ENCODE measurements at places on chromosomes 5 and 9. TPM values are rescaled to one million over a fixed set of nuclear protein-coding genes. Genes with fewer than 3 reads are reported as not detected.

DNA sequence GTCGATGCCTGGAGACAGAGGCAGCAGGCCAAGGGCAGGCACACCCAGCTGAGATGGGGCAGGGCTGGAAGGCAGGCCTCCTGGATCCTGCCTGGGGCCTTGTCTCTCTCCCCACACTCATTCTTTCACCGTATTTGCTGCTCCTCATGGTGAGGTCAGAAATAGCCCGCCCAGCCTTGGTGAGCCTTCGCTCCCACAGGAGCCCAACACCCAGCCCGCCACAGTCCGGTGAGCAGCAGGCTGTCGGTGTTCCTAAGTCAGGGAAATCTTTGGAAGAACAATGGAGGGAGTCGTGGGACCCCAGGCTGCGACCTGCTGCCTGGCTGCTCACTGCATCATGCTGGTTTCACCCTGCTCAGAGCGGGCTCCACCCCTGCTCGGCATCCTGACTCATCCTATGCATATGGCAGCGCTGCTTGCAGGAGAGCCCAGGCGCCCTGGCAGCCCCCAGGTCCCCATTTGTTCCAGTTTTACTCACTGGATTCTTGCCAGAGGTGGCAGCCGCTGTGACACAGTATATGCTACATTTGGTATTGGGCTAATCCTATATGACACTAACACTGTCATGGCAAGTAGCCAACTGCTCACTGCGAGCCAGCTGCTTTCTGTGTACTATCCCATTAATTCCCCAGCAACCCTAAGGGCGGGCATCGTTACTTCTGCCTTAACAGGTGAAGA is 53.2 kb upstream of the NCS1 start:
- no peak for DNase-seq

DNA sequence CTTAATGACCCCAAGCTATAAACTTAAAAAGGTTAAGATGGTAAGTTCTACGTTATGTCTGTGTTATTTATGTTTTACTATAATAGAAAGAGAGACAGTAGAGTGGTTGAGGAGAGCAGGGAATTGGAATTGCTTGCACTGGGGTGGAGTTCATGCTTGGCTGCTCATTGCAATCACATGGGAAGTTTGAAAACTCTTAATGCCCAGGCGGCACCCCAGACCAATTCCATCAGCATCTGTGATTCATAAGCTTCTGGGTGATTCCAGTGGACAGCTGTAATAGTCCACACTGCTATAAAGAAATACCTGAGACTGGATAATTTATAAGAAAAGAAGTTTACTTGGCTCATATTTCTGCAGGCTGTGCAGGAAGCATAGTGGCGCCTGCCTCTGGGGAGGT is 323.9 kb upstream of the MSX2 start:
- no peak for DNase-seq

- no peak for DNase-seq
These were observed 29.0 kb downstream of the DCTN4 start for GRCh38 chr5:150729859-150730258.

- DNase-seq = no peak
These were observed 835.9 kb upstream of the ZNF608 start for GRCh38 chr5:125582352-125582751.

DNA sequence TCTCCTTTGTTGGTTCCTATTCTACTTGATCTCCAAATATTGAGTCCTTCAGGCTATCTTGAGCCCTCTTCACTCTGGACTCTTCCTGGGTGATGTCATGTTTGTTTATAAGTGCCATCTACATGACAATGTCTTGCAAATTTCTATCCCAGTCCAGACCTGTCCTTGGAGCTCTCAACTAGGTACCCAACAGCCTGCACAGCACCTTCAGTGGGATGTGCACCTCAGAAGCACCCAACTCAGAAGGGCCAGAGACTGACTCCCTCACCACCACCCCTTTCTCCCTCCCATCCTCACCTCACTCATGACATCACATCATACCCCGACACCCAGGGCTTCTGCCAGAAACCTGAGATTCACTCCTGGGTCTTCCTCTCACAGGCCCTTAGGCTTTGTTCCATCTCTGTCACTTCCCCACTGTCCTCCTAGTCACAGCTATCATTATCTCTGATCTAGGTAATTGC is 14.4 kb downstream of the TXN start:
- no peak for DNase-seq

- DNase-seq = no peak
These were observed 71.0 kb upstream of the ICE1 start for GRCh38 chr5:5351288-5351979.

GRCh38 chr9:96150324-96151227 is 151.4 kb downstream of the HSD17B3 start:
- DNase-seq = peak; percentile 78

DNA sequence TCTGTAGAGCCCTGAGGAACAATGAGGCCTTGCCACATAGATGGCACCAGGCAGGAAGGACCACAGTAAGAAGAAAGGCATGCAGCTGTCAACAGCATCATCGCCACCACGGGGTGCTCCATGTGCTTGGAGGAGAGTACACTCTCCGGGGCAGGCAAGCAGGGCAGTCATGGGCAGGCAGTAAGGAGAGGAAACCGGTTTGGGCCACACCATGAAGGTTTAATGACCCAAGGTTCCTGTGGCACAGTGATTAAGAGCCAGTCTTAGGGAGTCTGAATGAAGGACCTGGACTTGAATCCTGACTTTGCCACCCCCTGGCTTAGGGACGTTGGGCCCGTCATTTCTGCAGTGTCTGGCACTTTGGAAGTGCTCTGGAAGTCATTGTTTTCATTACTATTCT is 80.6 kb upstream of the ZBTB43 start:
- DNase-seq = no peak

DNA sequence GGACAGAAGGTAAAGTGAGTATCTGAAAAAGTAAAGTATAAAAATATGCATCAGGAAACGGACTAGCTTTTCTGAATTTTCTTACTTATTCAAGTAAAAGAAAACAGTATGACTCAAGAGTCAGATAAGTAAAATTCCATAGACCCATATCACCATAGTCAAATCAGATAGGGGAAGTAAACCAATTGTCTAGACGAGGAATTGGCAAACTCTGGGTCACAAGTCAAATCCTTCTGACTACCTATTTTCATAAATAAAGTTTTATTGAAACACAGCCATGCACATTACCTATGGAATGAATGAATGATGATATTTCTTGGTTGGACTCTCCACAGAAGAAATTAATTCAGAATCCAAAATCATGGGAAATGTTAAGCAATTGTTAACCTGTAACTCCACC is 59.1 kb upstream of the TMC1 start:
- DNase-seq = no peak

GRCh38 chr9:83986765-83987401 is 6.3 kb downstream of the RMI1 start:
- peak; percentile 73 for DNase-seq

DNA sequence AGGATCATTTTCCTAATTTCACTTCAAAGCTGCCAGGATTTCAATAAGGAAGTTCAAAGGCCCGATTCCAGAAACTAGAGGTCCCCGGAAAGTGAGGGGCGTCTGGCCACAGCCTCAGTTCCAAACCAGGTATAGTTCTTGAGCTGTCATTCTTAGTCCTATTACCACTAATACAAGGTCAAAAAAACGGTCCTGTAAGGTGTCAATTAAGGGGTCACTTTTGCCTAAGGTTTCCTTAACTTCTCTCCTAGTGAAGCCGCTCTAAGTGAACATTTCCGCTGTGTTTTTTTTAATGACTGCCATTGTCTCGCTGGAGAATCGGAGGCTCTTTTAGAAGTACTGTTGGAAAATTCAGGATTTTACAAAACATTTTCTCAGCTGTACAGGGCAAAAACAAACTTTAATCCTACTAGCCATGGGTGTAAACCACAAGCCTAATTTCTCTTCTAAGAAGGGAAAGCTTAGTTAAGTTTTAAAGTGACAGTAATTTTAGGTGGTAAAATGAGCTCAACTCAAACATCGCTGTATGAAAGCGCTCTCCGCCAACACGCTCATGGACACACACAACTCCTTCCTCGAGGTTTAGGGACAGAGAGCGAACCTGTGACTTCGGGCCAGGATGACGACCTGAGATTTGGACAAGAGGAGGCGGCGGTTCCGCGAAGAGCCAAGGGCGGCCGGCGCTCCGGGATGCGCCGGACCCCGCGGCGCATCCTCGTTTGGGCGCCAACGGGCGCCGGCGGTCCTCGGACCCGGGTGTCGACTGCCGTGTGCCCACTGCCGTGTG is 76.7 kb upstream of the IFNE start:
- DNase-seq = no peak

DNA sequence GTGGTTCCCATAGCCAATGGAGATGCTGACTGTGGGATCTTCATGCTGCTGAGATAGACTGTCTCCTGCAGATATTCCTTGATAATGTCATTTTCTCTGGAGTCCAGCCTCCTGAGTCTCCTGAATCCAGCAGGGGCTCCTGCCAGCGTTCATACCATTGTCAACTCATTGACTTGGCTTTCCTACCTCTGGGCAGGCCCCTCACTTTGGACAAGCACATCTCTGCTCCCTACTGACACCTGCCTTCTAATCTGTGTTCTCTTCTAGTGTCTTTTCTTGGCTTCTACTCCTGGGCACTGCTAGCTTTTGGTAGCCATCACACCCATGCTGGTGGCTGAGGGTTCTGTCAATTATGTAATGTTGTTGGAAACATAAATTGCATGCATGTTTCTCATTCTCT is 138.0 kb downstream of the ADCY2 start:
- no peak for DNase-seq

DNA sequence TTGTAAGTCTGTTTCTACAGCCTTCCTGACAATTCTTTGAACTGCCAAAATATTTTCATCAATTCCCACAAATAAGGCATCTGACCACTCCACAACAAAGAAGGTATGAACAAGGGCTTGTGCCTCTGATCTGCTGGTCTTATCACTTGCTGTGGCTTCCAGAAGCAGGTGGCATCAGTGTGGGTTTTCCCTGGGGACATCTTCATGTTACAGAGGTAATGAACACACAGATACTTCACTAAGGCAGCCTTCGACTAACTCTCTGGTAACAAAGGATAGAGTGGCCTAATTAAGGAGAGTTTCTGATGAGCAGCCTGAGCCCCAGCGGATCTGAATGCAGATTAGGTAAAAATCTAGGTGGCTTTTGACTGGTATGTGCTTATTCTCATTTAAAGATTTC is 15.2 kb upstream of the ERAP2 start:
- DNase-seq = no peak

PCDHB3 gene
- total RNA-seq = not detected

TRIM36 gene
- 0.33 TPM for total RNA-seq

KIF12 gene
- total RNA-seq = not detected

All from natural killer cell treated with Interleukin-12 subunit alpha and Interleukin-12 subunit beta and Interleukin-15 and Interleukin-18, amount 100 ng/mL, for 72 hours (primary cell).